A375 (cell line): ENCODE measurements at places on chromosomes 6 and 20. TPM values are rescaled to one million over a fixed set of nuclear protein-coding genes. Genes with fewer than 3 reads are reported as not detected.

The BTN1A1 gene
- total RNA-seq: not detected in 2 replicates

The MCCD1 gene
- total RNA-seq: not detected in 2 replicates

The FAM162B gene
- total RNA-seq: not detected in 2 replicates

The DSE gene
- total RNA-seq: 3.6 and 3.9 TPM in 2 replicates

The MEP1A gene
- total RNA-seq: not detected in 2 replicates

The SLC44A4 gene
- 0.37 TPM in 1 of 2 replicates, not detected in the other for total RNA-seq

The PLCB1 gene
- total RNA-seq: 10.2 and 11.2 TPM in 2 replicates

The APOM gene
- total RNA-seq: 0.19 and 2.5 TPM in 2 replicates

The TNFRSF21 gene
- total RNA-seq: 37.3 and 37.5 TPM in 2 replicates

The VTA1 gene
- 31.5 and 35.8 TPM in 2 replicates for total RNA-seq

The ATP6V1G2 gene
- total RNA-seq: 0.26 and 1.9 TPM in 2 replicates

The TMEM217 gene
- not detected in 2 replicates for total RNA-seq

The CFAP206 gene
- total RNA-seq: not detected in 2 replicates

The STX11 gene
- total RNA-seq: 0.08 and 0.24 TPM in 2 replicates

The SLC22A7 gene
- total RNA-seq: not detected in 2 replicates

The PDYN gene
- total RNA-seq: not detected in 2 replicates

The VAPB gene
- total RNA-seq: 8.4 and 9.2 TPM in 2 replicates

The HLA-DOA gene
- 4.1 and 4.3 TPM in 2 replicates for total RNA-seq

The KCNK16 gene
- not detected in 2 replicates for total RNA-seq

The ZDHHC14 gene
- 3.9 and 7.5 TPM in 2 replicates for total RNA-seq

The TRAPPC3L gene
- not detected in 2 replicates for total RNA-seq

The SLC35F1 gene
- 2.9 and 3.9 TPM in 2 replicates for total RNA-seq

The ANGPT4 gene
- 0.05 TPM in 1 of 2 replicates, not detected in the other for total RNA-seq

The GCLC gene
- total RNA-seq: 16.9 and 18.4 TPM in 2 replicates

The OVOL2 gene
- 0.37 and 0.72 TPM in 2 replicates for total RNA-seq

The SNTA1 gene
- 11.2 and 12.4 TPM in 2 replicates for total RNA-seq

The SLC17A9 gene
- total RNA-seq: 19.3 and 19.8 TPM in 2 replicates

The SLPI gene
- not detected in 2 replicates for total RNA-seq

The LZTS3 gene
- total RNA-seq: 3.6 and 3.7 TPM in 2 replicates

The COL9A3 gene
- total RNA-seq: 835 and 843 TPM in 2 replicates

The TSBP1 gene
- total RNA-seq: 0.08 TPM in 1 of 2 replicates, not detected in the other

The HLA-DMA gene
- total RNA-seq: 46.9 and 55.9 TPM in 2 replicates

The TEAD3 gene
- total RNA-seq: 4.2 and 6.3 TPM in 2 replicates

The ELOVL2 gene
- 0.24 and 0.30 TPM in 2 replicates for total RNA-seq

The B3GAT2 gene
- 0.03 TPM in 1 of 2 replicates, not detected in the other for total RNA-seq

The TFAP2D gene
- not detected in 2 replicates for total RNA-seq

The PSMF1 gene
- 36.2 and 37.6 TPM in 2 replicates for total RNA-seq

The EFCAB8 gene
- 0.05 TPM in 1 of 2 replicates, not detected in the other for total RNA-seq

The SLC25A27 gene
- total RNA-seq: 10.6 and 15.2 TPM in 2 replicates

The MAP3K7 gene
- 19.0 and 20.8 TPM in 2 replicates for total RNA-seq

The CENPW gene
- total RNA-seq: 14.4 and 21.5 TPM in 2 replicates

The NOTCH4 gene
- total RNA-seq: 4.6 and 4.7 TPM in 2 replicates

The PPP1R11 gene
- total RNA-seq: 36.8 and 40.9 TPM in 2 replicates
